Stimulated activated CD8-positive, alpha-beta memory T cell treated with anti-CD3 and anti-CD28 coated beads, Interleukin-15, amount 100 ng/mL, for 48 hours (primary cell): ENCODE measurements at places on chromosomes 5 and 9.

GRCh38 chr5:44885903-44886302 is 77.2 kb downstream of the MRPS30 start:
- DNase-seq, result no peak

DNA sequence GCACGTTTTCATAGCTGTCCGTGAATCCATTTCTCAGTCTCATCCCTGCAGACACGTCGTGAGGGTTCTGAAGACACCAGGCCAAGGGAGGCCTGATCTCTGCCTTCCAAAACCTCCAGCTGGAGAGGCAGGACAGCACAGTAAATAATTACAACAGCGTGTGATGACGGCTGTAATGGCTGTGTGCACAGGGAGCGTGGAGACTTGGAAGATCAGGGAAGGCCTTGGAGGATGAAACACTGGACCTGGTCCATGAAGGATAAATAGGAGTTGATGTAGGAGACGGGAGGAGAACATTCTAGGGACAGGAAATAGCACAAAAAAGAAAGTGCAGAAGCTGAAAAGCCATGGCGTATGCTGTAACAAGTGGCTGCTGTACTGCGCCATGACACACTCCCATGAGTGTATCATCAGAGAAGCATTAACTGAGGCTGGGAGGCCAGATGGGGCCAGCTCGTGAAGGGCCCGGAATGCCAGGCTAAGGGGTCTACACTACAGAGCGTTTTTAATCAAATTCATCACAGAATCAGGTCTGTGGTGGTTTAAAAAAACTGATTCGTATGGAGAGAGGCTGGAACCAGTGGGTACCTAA is 97.2 kb downstream of the CRB2 start:
- DNase-seq, result no peak

GRCh38 chr5:3226196-3226920 is 369.3 kb upstream of the IRX1 start:
- no peak for DNase-seq

DNA sequence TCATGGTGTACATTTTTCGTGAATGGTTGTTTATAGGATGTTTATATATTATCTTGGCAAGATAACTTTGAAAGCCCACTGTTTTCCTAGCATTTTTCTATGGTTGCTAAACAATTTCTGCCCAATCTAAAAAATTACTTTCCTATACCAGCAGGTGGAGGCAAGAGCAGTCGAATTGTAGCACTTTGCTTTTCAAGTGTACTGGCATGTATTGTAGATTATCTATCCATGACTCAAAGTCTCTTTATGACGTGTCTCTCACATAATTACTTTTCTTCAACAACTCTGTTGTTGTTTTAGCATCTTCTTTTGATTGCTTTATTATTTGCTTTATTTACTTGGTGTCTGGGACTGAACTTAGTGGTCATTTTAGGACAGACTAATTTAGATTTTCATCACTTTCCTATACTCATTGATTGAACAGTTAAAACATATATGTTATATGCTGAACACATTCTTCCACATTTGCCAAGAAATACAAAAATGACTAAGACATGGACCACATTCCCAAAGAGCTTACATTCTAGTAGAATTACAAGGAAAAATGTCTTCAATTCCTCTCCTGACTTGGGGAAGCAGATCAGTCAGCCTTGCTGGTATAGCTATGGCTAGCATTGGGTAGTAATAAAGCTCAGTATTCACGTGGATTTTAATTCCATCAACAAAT is 20.7 kb downstream of the NLN start:
- no peak for DNase-seq

GRCh38 chr5:15116996-15117395 is 245.4 kb upstream of the ANKH start:
- DNase-seq, result no peak

DNA sequence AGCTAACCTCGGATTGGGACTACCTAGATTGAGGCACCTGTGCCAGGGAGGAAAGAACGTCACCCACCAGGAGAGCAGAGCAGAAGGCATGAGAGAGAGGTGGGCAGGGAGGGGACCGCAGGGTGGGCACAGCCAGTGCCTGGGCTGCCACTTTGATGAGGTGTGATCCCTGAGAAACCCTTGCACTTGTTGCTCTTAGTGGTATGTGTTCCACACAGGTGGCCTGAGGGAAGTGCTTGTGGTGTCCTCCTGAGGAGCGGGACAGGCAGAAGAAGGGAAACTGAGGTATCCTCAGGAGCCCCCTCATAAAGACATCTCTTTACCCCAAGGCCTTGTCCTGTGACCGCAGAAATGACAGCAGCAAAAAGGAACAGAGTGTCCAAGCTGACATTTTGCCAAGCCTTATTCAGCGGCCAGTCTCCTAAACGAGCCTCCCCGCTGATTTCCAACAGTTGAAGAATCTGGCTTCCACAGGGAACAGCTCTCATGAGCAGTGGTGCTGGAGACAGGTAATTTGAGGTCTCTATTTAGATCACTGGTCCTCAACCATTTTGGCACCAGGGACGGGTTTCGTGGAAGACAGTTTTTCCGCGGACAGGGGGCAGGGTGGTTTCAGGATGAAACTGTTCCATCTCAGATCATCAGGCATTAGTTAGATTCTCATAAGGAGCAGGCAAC is 82.4 kb downstream of the FOXD1 start:
- DNase-seq, result no peak

GRCh38 chr5:40447438-40447837 is 232.3 kb upstream of the PTGER4 start:
- DNase-seq, result no peak

DNA sequence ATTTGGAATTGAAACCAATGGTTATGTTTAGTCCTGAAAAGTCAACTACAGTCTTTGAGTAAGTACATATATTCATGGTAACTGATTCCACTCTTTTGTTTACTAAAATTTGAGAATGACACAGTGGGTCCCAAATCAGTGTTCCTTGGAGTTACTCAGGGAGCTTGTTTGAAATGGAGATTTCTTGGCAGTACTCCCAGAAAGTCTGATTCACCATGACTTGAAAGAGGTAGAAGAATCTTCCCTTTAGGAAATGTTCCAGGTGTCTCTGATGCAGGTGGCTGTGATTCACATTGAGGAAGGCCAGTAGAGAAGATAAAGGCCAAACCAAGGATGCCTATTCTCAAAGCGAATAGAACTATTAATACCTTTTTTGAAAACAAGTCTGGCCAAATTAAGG is 1078.3 kb downstream of the CDH12 start:
- DNase-seq, result no peak

DNA sequence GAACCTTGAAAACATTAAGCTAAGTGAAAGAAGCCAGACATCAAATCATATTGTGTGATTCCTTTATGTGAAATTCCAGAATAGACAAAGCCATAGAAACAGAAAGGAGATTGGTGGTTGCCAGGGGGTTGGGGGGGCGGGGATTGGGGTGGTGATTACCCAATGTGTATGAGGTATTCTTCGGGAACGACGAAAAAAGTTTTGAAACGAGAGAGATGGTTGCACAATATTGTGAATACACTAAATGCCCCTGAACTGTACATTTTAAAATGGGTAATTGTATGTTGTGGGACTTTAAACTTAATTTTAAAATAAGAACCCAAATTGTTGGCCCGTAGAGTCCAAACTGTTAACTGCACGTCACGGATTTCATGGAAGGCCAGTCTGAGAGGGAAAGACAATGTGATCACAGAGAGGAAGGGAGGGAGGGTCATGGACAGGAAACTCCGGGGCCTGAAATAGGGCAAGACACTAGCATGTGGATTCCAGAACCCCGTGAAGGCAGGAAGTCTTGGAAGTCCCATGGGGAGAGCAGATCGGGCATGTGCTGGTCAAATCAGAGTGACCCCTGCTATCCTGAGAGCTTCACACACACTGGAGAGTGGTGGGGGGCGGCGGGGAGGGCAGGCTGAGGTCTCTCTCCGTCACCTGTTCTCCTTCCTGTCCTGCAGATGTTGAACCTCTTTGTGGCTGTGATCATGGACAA is 218.4 kb downstream of the CACNA1B start:
- no peak for DNase-seq

GRCh38 chr9:6106711-6107339 is 91.4 kb upstream of the RANBP6 start:
- DNase-seq, result no peak

DNA sequence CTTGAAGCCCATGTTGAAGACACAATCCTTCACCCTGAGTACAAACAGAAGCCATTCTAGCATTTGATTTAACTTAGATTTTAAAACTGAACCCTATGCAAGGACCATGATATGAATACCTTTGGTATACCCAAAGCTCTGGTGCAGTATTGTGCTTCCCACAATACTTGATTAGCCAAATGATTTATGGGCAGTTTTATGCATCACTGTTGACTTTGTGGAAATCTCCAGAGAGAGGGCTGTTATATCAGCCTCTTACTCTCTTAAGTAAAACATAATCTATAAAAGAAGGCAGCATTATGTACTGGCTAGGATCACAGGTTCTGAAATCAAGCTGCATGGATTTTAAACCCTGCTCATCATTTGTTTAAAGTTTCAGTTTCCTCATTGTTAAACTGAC is 762.8 kb downstream of the EFNA5 start:
- no peak for DNase-seq

DNA sequence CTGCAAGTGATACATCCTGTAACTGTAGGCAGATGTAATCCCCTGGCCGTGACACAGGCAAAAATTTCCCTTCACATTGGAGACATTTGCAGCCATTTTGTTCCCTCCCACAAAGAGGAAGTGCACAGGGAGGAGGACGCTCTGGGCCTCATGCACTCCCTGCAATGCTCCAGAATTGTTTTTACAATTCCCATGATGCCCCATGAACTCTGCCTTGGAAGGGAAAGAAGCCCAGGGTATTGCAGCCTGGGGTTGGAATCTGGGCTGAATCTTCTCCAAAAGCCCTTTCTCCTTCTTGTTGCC is 491.7 kb downstream of the CCDC171 start:
- no peak for DNase-seq

DNA sequence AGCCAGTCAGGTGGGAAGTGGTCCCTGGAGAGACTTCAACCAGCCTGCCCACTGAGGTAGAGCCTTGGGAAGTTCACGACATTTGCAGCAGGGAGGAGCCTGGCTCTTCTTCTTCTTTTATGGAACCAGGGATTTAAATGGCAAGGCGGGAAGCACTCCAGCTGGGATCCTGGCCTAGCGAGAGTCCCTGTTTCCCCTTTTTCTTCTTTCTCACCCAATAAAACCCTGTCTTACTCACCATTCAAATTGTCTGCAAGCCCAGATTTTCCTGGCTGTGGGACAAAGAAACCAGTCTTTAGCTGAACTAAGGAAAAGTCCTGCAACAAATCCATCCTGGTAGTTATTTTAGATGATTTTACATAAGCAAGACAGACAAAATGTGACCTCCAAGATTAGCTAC is 503.7 kb downstream of the CDH10 start:
- no peak for DNase-seq

DNA sequence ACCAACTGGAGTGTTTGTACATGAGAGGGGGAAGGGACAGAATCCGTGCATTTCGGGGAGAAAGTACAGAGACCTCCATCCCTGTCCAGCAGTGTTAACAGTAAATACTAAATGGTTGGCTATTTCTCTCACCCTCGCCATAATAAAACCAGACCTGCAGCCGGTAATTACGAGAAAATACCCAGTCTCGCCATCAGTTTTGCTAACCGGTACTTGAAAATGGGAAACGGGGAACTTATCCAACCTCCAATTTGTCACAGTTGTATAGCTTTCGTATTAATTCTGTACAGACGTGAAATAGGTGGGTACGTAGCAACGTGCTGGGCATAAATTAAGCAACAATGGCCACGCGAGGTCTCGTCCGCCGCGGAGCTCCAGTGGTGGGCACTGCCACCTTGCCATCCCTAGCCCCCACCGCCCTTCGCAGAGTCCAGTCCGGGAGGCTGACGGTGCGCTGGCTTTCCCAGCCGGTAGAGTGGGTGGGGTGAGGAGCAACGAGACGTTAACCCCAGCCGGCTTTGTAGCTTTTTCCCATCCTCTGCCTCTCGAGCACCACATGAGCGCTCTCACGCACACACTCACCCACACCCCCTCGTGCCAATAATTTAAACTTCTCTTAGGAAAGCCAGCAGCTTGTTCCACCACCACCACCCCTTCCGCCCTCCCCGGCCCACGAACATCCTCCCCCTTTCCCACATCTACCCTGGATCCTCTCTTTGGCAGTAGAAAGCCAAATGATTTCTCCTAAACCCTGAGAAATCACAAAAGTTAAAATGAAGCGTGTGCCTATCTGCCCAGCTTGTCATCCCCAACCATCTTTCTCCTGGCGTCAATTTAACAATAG is 1.8 kb downstream of the ELAVL2 start:
- DNase-seq, result no peak

GRCh38 chr5:81904166-81904565 is 67.7 kb upstream of the ATG10 start:
- DNase-seq, result no peak

DNA sequence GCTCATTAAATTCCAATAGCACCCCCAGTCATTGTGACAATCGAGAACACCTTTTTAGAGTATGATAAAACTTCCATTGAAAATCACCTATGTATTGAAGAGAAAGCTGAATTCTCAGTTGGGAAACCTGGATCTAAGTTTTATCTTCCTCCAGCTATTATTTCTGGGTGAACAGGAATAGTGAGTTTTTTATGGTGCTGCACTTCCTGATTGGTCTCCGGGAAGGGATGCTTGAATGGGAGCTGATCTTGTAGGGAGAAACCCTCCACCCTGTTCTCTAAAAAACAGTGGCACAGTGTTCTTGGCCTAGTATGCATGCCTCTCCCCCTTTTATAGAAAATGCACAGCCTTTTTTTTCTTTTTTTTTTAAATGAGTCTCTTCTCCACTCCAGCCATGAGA is 112.2 kb downstream of the ACTBL2 start:
- no peak for DNase-seq

DNA sequence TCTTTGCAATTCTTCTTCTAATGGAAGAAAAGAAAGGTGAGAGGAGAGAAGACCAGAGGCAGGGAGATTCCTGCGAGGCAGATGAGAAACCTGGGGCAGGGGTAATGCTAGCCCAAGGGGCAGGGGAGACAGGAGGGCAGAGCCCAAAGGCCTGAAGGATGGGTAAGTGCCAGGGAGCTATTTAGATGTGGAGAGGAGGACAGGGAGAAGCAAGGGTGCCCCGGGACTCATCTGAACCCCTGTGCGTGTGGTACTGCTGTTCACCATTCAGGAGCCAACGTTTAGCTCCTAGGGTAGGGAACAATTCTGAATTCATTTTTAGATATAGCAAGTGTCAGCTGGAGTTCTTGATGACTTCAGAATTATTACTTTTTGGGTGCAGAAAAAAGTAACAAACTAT is 122.7 kb upstream of the ALDH1B1 start:
- no peak for DNase-seq

- DNase-seq, result no peak
Measured at GRCh38 chr5:38892363-38892762, 46.6 kb downstream of the OSMR start.

GRCh38 chr9:113587471-113588031 is 124.0 kb downstream of the RGS3 start:
- DNase-seq, result no peak
